Trophoblast cell (in vitro differentiated cells and primary cell): ENCODE measurements at places on chromosomes 1 and 21.
A peak's percentile ranks its signal among the peaks of the same experiment; 100 is the strongest.

GRCh38 chr1:171611306-171611705 lies 10.7 kb upstream of the MYOCOS start:
- DNase-seq, result no peak

GRCh38 chr1:113191579-113192076 lies 118.6 kb downstream of the LRIG2 start:
- no peak for DNase-seq

DNA sequence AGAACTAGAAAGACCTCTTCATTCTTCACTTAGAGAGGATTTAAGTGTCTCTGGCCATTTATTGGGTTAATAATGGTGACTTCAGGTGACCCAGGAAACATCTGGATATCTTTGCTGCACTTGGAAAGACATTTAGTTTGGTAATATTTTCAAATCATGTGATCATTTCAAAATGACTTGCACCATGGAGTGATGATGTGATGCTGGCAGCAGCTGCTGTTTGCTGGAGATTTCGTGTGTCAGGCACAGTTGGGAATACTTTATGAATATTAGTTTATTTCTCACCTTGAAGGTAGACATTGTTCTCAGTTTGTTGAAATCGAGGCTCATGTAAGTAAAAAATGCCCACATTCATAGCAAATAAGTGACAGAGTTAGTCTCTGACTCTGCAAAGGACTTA lies 236.0 kb downstream of the DISC1 start:
- DNase-seq, result no peak

DNA sequence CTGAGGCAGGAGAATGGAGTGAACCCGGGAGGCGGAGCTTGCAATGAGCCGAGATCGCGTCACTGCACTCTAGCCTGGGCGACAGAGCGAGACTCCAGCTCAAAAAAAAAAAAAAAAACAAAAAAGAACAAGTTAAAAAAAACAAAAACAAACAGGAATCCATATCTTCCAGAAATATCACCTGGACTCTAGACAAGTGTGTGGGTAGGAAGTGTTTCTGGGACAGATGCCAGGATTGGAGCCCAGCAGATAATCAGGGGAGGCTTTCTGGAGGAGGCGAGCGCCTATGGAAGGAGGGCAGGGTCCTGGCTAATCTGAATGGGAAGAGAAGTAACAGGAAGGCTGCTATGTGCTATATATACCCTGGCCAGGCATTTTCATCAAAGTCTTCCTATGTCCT lies 43.6 kb upstream of the SYNC start:
- DNase-seq, result no peak

- no peak for DNase-seq
These were observed 2.7 kb upstream of the SDHB start for GRCh38 chr1:17056551-17056950.

DNA sequence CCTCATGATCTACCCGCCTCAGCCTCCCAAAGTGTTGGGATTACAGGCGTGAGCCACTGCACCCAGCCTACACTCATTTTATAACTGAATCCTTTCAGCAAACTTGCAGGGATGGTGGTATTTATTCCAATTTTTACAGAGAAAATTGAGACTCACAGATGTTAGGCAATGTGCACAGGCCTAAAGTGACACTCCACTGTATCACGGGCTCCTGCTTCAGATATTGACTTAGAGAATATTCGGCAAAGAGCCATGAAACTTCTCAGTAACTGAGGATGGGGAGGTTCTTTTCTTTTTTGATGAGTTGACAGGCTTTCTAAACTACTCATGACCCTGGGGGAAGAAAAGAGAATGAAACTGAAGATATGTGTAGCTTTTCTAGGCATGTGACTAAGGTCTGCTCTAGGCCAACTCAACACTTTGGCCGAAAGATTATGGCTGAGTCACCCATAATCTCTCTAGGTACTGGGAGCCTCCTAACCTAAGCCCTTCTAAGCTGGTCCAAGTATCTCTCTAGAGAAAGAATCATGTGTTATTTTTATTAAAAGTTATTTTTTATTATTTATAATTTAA lies 19.9 kb upstream of the PTCH2 start:
- no peak for DNase-seq

DNA sequence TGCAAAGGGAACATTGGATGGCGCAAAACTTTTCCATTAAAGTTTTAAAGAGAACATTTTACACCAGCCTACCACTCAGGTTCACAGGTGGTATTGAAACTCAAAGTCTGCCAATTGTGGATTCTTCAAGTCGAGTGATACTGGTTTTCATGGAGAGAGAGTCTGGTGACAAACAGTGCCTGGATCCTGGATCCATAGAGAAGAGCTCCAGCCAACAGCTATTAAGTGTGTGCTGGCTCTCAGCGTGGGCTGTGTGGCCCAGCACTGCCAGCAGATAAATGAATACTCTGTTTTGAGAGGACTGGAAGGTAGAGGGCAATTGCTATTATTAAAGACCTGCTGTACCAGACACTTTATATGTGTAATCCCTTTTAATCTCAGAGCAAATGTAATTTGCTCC lies 118.9 kb upstream of the SYT6 start:
- DNase-seq, result no peak

- DNase-seq, result no peak
These were observed 2.5 kb downstream of the UBL4B start for GRCh38 chr1:110114784-110115183.

DNA sequence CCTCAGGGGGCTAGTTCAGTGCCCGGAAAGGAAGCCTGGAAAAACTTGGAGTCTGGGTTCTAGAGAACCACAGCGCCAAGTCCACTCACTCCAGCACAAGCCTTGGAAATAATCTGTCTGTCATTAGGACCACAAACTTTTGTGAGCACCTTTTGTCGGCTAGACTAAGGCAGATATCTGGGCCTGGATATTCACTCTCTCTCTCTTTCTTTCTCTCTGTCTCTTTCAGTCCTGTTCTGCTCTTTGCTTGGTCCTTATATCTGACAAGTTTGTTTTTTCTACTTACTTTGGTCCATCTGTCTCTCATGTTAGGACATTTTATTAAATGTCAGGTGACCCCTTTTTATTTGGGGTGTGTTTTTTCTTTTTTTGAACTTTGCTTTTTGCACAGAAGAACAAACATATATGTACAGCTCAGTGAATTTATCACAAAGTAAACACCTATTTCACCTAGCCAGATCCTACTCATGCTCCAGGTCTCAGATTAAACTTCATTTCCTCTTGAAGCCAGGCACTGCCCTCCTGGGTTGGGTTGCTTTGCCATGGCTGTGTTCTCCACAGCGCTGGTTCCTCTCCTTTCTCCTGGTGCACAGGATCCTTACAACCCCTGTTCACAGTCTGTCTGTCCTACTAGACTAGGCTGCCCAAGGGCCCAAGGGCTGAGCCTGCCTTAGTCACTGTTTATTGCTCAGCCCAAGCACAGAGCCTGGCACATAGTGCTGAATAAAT lies 40.8 kb downstream of the TCEANC2 start:
- DNase-seq, result no peak

- DNase-seq, result peak; percentile 55
These were observed 13.0 kb downstream of the SOX13 start for GRCh38 chr1:204085876-204086275.

- no peak for DNase-seq
These were observed 3.2 kb upstream of the SRM start for GRCh38 chr1:11062965-11063401.

- DNase-seq, result no peak
These were observed 42.1 kb upstream of the S1PR1 start for GRCh38 chr1:101194746-101195145.

DNA sequence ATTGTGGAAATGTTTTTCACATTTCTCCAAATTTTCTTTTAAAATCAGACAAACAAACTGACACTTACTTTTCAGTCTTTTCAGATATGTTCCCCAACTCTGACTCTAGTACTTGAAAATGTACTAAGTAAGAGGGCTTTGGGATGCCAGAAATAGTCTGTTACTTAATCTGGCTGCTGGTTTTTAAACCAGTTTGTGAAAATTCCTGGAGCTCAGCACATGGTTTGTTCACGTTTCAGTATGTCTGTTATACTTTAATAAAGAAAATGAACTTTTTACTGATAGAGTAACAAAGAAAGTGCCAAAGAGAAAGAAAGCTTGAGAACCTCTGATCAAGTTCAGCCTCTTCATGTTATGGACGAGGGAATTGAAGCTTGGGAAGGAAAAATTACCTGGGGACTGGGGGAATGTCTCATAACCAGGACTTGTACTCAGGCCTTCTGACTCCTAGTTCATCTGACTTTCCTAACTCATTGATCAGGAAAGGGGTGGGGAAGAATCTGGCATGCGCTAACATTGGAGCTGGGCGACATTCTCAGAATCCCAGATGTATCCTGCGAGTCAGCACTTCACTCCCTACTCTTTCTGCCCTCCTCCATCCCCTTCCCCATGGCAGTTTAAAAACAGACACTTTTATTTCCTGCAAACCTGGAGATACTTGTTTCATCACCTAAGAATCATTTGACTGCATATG lies 30.8 kb upstream of the DNAJC6 start:
- no peak for DNase-seq

DNA sequence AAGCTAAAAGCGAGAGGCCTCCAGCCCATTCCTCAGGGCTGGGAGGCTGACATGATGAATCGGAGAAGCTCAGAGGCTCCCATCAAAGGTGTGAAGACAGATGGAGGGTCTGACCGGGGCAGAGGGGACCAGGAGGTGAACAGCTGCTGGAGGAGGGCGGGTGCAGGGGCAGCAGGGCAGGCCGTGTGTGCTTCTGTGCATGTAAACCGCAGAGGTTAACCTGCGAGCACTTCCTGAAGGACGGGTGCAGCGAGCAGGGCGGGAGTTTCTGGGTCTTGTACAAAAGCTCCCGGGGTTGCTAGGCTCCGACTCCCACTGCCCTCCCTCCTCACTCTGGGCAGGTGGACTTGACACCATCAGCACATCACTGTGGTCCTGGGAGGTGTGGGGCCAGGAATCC lies 75.2 kb downstream of the PAX7 start:
- no peak for DNase-seq

- DNase-seq, result no peak
These were observed 45.0 kb downstream of the STUM start for GRCh38 chr1:226593541-226593940.

- peak; percentile 83 for DNase-seq
These were observed 3.6 kb upstream of the MXRA8 start for GRCh38 chr1:1361982-1362423.

DNA sequence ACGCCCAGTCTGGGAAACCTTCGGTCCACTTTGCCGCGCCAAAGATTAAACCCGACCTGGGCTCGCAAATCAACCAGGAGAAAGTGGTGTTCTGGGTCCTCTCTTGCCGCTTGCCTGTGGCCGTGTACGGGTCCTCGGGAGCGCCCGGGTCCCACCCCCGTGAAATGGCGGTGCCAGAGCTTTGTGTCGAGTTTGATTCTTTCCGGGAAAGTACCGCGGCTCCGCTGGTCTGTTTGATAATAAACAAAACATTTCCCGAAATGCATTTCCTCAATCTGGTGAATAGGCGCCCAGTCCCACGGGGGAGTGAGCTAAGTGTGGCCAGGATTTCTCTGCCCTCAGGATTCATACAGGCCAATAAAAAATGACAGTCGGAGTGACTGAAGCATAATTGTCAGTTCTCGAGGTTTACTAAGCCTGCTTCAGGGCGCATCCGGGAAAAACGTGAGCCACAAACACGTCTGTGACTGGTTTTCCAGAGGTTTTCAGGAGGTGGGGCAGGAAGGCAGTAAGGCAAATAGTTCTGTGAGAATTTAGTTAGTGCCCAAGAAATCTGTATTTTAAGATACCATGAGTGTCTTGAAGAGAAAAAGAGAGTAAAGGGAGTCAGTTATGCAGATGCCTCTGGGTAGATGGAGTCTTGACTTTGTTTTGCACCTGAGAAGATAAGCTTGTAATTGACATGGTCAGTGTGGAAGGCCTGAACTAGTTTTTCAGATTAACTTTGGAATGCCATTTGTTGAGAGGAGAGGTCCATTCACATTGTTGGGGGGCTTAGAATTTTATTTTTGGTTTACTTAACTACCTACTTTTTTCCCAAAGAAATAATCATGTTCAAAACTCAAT lies 675 bp downstream of the IFNAR1 start:
- peak; percentile 84 for DNase-seq

DNA sequence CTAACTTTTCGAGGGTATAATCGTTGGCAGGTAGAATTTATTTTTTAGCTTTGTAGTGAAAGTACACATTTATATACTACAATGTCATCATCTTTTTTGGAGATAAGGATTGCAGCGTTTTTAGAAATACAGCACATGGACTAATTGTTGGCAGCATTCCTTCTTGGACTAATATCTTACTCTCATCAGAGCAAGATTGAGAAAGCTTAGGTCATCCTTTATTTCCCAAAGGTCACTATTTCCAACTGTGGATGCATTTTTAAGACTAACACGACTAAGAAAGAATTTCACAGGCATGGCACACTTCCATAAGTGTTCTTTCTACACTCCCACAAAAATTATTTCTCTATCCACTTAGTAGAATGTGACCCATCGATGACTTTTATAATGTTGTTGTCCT lies 732.3 kb downstream of the NCAM2 start:
- no peak for DNase-seq

DNA sequence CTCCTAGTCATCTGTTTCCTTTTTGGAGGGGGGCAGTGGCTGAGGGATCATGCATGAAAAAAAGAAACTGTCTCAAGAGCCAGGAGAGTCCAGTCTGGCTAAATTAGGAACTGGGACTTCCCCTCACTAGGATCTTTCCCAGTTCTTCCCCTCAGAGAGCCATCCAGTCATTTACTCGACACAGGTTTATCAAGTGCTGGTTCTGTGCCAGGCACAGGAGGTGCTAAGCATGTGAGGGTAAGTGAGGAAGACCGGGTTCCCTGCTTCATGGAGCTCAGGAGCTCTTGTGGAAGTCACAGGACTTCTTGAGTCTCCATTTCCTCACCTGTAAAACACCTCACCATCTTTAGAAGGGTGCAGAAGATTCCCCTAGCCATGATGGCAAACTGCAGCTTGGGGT lies 8.6 kb upstream of the NUAK2 start:
- DNase-seq, result no peak

DNA sequence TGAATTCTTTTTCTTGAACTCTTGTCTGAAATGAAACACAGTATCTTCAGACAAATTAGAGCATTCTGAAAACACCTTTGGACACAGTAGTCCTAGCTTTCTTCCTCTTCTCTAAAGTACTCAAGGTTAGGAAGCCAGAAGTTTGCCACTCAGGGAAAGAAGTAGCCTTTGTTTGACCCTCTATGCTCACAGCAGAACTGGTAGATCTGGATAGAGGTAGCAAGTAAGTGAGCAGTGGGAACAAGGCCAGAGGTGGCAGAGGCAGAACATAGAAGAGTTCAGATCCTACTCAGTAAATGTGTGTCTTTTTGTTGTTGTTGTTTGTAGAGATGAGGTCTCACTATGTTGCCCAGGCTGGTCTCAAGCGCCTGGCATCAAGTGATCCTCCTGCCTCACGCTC lies 7.4 kb upstream of the PIGR start:
- no peak for DNase-seq

GRCh38 chr1:160293020-160293968 lies 8.4 kb upstream of the PEX19 start:
- no peak for DNase-seq

- DNase-seq, result no peak
These were observed 1.7 kb upstream of the ZBTB18 start for GRCh38 chr1:244049162-244050013.
